ENCODE measurements at places on chromosomes 12 and 14.
A peak's percentile ranks its signal among the peaks of the same experiment; 100 is the strongest.

- no peak for DNase-seq
Observed at GRCh38 chr14:47596860-47597259, 78.5 kb downstream of the MDGA2 start.

DNA sequence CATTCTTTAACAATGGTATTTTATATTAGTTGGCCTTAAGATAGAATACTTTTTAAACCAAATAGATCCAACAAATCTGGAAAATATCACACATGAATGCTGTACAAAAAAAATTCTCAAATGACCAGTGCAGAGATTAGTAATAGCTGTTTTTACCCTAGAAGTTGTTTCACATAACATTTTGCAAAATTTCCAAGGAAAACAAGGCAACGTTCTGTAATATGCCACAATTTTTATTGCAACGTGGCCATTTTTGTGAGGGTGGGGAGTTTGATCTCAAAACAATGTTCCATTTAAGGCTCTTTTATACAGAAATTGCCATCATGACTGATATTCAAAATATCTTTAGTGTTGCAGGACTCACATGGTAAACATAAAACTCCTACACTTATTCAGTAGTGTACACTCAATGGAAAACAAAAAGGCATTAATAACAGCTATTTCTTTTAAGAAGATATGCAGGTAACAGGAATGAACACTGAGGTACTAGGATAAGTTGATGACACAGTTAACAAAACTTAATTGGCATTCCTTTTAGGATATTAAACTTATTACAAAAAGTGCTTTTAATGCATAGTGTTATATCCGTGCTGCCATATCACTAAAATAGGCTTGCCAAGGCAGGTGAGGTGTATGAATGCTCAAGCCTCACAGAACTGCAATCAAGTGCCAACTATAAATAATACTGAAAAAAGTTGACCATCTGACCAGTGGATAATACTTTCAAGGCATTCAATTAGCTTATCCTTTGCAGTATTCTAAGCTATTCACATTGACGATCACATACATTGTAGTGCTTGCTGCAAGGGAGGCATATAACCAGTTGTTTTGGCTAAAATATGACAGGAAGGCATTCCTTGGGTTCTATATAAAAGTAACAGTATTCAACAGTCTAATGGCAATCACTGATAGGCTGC lies 2.3 kb downstream of the CFL2 start:
- no peak for DNase-seq

GRCh38 chr14:83282706-83283105 lies 1749.1 kb upstream of the SEL1L start:
- no peak for DNase-seq

DNA sequence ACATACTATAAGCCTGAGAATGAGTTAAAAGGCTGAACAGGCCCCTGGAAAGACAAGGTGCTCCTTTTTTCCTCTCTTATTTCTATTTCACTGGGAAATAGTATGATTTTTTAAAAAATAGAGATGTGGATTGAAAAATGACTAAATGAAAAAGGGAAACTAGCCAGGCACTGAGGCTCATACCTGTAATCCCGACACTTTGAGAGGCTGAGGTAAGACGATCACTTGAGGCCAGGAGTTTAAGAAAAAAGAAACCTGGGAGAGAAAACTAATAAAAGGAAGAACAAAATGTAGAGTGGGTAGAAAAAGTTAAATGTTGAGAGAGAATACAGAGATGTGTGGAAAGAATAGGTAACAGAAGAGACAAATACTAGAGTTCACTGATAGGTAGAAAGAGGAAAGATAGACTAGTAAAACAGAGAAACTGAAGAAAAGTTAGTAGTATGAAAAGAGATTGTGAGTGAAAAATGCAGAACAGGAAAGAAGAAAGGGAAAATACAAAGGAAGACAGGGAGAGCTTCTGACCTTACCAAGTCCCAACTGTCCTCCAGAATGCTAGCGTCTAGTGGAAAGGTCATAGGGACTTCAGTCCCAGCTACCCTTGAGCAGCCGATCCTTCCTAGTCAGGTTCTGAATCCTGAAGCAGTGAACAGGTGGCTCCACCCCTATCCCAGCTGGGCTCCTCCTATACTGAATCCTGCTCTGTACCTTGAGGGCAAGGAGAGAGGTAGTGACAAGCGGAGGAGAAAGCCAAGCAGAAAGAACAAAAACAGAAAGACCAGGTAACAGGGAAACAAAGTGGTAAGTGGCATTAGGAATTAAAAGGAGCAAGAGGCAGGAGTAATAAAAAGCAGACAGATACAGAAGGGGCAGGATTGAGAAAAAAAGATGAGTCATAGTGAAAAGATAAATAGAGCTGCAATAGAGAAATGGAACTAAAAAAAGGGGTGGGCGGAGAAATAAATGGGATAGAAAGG lies 7.3 kb downstream of the TMEM116 start:
- peak; percentile 31 for DNase-seq

DNA sequence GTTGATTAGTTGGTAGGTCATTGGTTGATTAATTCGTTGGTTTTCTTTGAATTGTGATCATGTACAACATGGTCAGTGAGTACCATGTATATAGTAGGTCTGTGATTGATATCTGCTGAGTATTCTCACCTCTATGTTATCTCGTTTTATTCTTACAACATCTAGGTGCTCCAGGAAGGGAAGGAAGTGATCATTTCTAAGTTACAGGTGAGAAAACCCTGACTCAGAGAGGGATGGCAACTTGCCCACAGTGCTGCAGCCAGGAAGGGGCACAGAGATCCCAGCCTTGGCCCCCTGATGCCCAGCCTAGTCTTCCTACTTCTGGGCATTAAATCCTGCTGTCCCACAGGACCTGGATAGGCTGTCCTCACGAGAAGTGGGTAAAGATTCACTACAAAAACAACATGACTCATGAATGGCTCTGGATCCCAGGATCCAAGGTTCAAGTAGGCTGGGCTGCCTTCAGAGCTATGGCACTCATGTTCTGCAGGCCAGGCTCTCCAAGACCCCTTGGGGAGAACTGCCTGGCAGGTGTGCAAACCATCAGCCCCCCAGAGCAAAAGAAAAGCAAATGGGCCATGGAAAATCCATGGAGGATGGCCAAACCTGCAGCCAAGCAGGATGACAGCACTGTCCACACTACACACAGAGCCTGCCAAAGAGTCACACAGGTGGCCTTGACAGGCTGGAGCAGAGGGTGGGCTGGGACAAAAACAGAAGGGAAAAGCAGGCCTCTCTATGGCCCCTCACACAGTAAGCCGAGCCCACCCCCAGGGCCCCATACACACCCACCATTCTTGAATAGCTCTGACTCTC lies 146.2 kb downstream of the BCL11B start:
- no peak for DNase-seq

- no peak for DNase-seq
Observed at GRCh38 chr14:99872786-99873440, 79.7 kb downstream of the EML1 start.

- no peak for DNase-seq
Observed at GRCh38 chr14:28666961-28667360, 99.6 kb upstream of the FOXG1 start.

DNA sequence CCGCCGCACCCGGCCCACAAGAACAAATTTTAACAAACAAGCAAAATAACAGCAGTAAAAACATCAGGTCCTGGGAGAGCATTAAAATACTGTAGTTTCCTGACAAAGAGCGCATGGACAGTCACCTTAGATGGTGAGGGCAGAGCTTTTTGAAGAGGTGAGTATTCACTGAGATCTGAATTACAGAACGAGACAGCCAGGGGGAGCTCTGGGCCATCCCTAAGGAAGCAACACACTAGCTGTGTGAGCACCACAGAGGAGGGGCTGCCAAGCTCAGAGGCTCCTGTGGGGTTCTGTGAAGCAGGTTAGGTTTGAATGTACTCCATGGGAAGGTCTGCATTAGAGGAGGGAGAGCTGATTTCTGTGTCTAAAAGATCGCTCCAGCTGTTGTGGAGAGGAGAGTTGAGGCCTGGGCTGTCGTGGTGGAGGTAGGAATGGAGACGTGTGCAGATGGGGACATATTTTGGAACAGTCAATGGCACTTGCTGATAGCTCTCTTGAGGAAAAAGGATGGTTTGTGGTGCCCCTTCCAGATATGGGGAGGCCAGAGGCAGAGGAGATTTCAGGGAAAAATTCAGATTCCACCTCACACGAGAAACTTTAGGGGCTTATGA lies 72.9 kb downstream of the TRAFD1 start:
- DNase-seq, result peak; percentile 78

GRCh38 chr12:104049278-104049902 lies 597 bp downstream of the GLT8D2 start:
- no peak for DNase-seq

DNA sequence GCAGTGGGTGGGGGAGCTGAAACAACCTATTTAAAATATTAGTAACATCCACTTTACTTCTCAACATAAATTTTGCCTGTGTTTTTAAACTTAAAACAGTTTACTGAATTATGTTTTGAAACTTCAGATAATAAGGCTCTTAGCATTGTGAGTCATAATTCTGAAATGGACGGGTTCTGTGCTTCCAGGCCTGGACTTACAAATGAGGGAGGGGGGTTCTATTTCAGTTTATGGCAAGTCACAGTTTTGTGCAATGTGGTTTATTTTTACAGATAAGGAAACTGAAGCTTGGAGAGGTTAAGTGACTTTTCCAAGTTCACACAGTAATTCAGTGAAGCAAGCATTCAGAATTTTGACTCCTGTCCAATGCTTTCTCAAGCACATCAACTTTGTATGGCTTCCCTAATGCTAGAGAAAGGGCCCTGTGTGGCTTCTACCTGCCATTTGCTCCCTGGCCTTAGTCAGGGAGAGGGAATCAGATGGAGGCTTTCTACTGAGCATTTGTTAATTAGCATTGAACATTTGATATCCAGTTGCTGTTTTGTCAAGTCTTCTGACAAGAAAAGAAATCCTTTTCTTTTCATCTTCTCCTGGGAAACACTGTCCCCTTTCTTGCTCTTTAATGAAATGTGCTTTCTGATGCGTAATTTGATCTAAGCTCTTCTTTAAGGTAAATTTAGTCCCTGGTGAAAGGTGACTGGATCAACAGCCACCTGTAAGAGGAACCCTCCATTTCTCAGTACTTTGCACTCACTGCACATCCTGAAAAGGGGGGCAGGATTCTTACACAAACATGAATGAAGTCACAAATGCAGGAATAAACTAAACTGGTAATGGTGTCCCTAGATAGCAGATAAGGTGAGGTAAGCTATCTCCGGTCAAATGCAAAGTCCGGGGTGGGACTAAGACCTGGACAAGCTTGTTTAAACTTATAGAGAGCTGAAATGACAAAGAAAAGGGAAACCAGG lies 2.5 kb upstream of the SALL2 start:
- no peak for DNase-seq

All from HEK293T (cell line).